Tibial nerve (tissue), 4 donors: ENCODE measurements at places on chromosomes 4 and X. TPM values are rescaled to one million over a fixed set of nuclear protein-coding genes. Genes with fewer than 3 reads are reported as not detected.
A peak's percentile ranks its signal among the peaks of the same experiment; 100 is the strongest.

FRMPD3 gene
- not detected for total RNA-seq

DNA sequence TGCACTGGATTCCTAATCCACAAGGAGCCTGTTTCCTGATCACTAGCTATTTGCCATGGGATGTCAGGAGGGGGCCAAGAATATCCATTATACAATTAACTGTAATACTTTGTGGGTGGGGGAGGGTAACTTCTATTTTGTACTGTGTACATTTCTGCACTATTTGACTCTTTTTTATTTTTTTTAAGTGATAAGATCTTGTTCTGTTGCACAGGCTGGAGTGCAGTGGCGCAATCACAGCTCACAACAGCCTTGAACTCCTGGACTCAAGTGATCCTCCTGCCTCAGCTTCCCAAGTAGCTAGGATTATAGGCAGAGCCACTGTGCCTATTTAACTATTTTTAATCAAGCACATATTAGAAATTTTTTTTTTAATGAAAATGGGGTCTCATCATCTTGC lies 134.1 kb downstream of the ELOVL6 start:
- DNase-seq = no peak

DNA sequence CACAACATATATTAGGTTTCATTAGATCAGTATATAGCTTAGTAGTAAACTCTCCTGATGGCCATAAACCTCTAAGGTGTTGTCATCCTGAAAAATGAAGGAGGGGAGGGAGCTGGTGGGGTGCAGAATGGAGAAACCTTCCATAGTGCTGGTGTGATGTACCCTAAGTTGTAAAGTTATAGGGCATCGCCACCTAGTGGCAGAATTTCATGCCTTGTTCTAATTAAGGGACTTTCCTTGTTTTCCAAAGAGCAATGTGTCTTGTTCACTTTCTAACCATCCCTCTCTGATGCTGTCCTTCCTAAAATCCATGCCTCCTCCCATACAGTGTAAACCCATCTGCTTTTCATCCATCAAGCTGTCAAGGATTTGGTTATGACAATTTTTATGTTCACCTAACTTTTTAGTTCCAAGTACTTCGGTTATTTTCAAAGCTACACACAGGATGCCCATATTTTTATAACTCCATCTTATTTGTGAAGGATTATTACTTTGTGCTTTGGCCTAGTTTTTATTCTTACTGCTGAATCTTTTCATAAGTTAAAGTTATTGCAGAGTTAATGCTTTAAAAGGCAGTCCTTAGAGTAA lies 4.5 kb downstream of the NBDY start:
- peak; percentile 25 for DNase-seq

- no peak for DNase-seq
These were observed 26.7 kb downstream of the PHKA1 start for GRCh38 chrX:72687396-72687795.

GRCh38 chr4:633976-634598 lies 8.7 kb downstream of the PDE6B start:
- no peak for DNase-seq

DNA sequence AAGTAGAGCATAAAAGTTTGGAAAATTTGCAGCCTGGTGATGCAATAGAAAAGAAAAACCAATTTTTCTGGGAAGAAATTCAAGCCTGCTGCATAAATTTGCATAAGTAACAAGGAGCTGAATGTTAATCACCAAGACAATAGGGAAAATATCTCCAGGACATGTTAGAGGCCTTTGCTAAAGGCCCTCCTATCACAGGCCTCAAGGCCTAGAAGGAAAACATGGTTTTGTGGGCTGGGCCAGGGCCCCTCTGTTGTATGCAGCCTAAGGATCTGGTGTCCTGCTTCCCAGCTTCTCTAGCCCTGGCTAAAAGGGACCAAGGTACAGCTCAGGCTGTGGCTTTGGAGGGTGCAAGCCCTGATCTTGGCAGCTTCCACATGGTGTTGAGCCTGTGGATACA lies 6.2 kb upstream of the RTL3 start:
- DNase-seq = no peak

DNA sequence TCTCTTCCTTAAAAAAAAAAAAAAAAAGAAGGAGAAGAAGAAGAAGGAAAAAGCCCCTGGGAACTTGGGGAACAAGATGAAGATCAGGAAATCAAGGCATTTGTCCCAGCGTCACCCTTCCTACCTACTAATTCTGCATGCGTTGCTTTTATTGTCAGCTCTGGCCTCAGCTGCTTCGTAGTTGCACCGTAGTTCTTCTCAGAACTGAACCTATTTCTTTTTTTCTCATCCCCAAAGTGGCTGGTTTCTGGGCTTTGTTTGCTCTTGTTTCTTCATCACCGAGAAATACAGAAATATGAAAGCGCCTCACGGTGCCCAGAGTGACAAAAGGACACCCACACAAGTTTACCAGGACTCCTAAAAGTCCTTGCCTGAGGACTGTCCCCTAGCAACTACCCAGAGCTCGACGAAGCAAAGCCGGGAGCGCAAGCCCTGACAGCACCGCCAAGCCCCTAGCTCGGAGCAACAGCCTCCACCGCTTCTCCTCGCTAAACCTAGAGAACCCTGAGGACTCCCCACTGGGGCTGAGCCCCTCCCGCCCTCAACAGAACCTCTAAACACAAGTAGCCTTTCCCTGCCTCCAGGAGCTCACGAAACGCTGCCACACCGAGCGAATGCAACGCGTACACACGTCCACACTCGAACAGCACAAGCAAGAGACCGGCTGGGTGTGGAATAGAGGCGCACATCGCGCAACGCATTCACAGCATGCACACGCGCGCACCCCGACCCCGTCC lies 710 bp downstream of the PRKG2 start:
- DNase-seq = no peak
